ENCODE measurements at places on chromosomes 16 and 17. TPM values are rescaled to one million over a fixed set of nuclear protein-coding genes. Genes with fewer than 3 reads are reported as not detected.

PTX4 gene
- not detected for total RNA-seq

DNA sequence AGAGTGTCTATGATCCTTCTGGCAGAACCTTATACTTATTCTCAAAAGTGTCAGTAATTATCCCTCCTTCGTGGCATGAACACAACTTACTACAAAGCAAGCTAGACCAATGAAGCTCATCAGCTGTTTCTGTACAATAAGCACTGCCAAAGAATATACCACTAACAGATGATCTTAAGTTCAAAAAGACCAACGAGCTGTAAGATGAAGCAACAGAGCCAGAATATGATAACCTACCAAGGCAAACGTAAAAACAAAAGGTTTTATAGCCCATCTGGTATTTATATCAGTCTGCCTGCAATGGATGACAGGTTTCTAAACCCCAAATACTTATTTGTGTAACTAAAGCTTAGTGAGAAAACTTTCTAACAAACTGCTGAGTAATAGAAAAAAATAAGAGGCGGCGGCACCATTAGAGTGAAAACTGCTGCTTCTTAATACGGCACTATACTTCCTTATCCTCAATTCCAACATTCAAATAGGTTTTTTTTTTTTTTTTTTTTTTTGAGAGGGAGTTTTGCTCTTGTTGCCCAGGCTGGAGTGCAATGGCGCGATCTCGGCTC lies 22.1 kb downstream of the NME2 start:
- no peak for DNase-seq

ZNF771 gene
- total RNA-seq: 5.1 TPM

DNA sequence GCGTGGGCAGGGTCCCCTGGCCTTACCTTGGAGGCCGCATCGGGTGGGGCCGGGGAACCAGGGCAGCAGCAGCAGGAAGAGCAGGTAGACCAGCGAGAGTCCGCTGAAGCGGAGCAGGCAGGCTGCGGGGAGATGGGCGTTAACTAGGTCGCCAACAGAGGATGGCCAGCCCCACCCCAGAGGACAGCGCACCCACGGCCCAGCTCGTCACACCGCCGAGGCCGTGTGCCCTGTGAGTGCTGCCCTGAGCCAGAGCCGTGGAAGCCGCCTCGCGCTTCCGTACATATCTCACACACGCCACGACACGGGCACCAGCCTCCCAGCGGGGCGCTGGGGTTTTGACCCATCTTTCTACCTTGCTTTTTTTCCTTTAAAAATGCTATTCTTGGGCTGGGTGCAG lies 35.7 kb downstream of the PIEZO1 start:
- no peak for DNase-seq

PLLP gene
- total RNA-seq: 3.4 TPM

GRCh38 chr17:78484271-78485246 lies 92.6 kb downstream of the DNAH17 start:
- no peak for DNase-seq

GRCh38 chr17:28333083-28333746 lies 2.1 kb downstream of the IFT20 start:
- DNase-seq: no peak

- no peak for DNase-seq
These were observed 261.8 kb upstream of the PSMD7 start for GRCh38 chr16:74034862-74035261.

- DNase-seq: no peak
These were observed 32.9 kb downstream of the KATNIP start for GRCh38 chr16:27582883-27583282.

All from Right ventricle myocardium inferior (tissue), 1 donor.